Left ventricle myocardium superior (tissue), 1 donor: ENCODE measurements at places on chromosomes 2 and 18. TPM values are rescaled to one million over a fixed set of nuclear protein-coding genes. Genes with fewer than 3 reads are reported as not detected.

The EFHD1 gene
- 21.7 TPM for total RNA-seq

The ROCK1 gene
- 34.7 TPM for total RNA-seq

- no peak for DNase-seq
Observed at GRCh38 chr2:178830451-178830850, 23.2 kb upstream of the TTN start.

The ALLC gene
- total RNA-seq = not detected

The LCT gene
- not detected for total RNA-seq

The DSG4 gene
- total RNA-seq = not detected

DNA sequence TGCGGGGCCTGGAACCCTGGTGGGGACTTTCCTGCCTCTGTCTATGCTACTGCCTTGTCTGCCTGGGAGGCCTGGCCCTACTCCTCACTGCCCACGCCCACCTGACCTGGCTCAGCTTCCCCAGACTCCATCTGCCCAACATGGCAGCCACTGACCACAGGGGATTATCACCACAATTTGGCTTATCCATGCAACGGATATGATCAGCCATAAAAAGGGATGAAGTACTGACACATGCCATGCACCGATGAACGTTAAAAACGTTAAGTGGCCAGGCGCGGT lies 5.9 kb upstream of the KCNF1 start:
- no peak for DNase-seq

DNA sequence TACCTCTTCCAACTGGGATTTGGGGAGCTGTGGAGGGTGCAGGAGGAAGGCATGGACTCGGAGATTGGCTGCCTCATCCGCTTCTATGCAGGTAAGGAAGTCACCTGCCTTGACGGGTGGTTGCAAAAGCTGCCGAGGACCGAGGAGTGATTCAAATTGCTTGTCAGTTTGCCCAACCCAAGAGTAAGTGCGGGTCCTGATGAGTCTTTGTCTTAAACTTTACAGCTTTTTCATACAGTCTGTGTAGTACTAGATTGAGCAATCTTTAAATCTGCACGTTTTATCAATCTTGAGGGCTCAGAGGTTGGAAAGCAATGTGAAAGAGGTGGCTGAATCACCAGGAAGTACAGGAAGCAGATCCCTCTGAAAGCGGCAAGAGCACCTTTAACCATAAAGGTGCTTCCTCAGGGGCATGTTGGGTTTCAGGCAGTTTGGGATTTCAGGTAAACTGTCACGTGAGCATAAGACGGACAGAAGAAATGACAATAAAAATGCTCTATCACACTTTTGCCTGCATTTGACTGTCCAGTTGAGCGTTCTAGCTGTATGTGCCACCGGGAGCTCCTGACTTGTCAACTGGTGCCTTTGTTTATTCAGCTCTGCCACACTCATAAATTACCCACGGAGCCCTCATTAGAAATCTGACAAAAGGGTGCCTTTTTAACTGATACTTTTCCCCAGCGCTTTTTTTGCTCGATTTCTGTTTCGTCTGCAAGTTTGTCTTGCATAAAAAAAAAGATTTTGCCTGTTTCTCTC lies 2.0 kb downstream of the PHLPP1 start:
- DNase-seq = no peak

DNA sequence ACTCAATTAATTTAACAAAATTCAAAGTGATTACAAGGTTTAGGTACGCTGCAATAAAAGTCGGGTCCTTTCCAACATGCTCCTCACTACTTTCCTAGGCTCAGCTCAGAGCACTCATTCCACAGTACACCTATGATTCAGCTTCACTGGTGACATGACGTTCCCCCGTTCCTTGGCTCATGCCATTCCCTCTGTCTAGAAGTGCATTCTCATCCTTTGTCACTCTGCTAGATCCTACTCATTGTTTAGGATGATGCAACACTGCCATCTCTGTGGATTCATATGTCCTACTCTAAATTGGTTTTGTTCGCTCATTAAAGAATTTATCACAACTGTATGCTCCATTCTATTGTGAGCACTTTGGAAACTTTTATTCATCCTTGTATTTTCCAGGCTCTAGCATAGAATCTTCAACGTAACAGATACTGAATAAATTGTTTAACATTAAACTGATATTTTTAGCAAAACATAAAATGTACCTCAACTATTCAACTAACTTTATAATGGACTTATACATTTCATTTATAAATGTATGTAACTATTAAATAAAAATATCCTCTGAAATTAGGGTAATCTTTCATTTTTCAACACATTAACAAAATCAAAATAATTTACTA lies 78.6 kb downstream of the FAM228A start:
- no peak for DNase-seq

GRCh38 chr18:55069497-55069896 lies 110.2 kb upstream of the CCDC68 start:
- no peak for DNase-seq

DNA sequence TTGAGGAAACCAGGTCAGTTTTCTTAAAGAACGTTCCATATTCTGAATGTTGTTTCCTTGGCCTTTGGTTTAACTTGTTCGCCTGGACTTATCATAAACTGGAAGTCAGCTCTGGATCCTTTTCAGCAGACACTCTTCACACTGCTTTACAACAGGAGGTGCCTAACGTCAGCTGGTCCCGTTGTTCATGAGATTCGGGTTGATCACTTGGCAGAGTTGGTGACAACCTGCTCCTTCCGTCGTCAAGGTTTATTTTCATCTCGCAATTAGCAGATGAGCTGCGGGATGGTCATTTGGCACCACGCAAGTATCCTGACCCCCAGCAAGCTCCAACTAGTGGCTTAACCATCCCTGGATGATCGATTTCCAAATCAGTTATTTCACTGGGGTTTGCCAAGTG lies 23.0 kb upstream of the BIN1 start:
- no peak for DNase-seq

GRCh38 chr18:75824661-75825060 lies 397.2 kb upstream of the SMIM21 start:
- no peak for DNase-seq

The NYAP2 gene
- total RNA-seq = not detected

The ANKRD23 gene
- 5.5 TPM for total RNA-seq

DNA sequence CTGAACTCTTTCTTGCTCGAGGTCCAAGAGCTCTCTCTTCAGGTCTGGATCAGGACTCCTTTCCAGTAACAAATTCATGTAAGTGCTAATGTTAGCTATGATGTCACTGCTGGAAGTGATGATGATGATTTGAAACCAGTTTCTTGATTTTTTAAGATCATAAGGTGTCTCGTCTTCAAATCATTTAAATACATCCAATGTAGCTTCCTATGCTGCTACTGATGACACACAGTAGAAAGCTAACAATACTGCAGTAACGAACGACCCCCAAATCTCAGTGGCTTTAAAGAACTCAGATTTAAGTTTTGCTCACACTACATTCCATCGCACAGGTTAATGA lies 13.0 kb upstream of the LTBP1 start:
- DNase-seq = no peak

The SLC4A5 gene
- total RNA-seq = 2.2 TPM

The FAP gene
- 1.3 TPM for total RNA-seq

The TCF4 gene
- total RNA-seq = 62.8 TPM

The MEIS1 gene
- total RNA-seq = 40.8 TPM

The ERFE gene
- total RNA-seq = not detected

- peak; percentile 61 for DNase-seq
Observed at GRCh38 chr2:70087702-70088597, 673 bp downstream of the PCBP1 start.

The TSPYL6 gene
- total RNA-seq = not detected

DNA sequence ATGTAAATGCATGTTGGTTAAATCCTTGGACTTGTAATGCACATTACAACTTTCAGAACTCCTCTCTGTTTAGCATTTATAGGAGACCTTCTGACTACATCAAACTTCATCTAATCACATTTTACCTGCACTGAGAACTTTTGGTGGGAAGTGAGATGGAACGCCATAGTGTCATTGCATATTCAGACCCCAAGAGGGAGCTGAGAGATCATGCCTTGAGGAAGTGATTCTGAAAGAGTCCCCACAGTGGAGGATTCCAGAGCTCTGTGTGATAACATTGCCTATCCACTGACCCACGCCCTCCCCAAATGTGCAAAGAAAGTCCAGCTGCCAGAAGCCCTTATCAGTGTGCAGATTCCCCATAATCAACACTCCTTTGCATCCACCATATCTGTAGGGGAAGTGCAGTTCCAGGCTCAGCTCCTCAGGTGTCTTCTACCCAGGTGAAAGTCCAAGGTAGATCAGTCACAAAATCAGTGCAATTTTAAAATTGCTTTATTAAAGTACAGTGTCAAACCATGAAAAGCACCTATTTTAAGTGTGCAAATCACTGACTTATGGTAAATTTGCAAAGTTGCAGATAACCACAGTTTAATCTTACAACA lies 212.4 kb downstream of the RPIA start:
- DNase-seq = no peak
